Activated naive CD4-positive, alpha-beta T cell treated with anti-CD3 and anti-CD28 coated beads, Interleukin-2, amount 10 ng/mL, durations not matched to agents 7 days and 5 days (primary cell): ENCODE measurements at places on chromosomes 5 and 9.

DNA sequence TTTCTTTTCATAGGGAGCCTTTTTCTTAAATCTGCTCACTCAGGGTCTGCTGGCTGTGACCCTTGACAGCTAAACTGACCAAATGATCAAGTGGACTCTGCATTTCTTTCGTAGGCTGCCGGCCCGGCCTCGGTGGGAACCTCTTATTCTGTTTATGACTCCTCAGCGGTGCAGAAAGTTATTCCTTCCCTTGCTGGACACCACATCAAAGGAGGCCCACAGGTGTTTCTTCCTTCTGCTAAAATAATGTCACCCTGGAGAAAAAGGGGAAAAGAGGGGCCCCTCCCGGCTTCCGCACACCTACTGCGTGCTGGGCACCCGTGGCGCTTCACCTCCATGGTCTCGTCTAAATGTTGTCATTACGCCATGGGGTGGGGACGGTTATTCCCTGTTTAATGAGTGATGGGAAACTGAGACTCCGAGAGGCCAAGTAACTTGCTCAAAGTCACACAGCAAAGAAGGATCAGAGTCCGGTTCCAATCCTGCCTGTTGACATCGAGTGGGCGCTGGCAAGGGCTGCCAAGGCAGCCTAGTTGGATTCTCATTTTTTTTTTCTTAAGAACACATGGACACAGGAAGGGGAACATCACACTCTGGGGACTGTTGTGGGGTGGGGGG lies 72.3 kb downstream of the CFAP77 start:
- no peak overlapping the region for H3K27ac ChIP-seq
- no peak for DNase-seq
- H3K36me3 ChIP-seq, result no peaks in the 10 kb centered on the region
- H3K4me3 ChIP-seq, result no peak overlapping the region
- peaks cover 88% of the 10 kb centered on the region for H3K27me3 ChIP-seq

DNA sequence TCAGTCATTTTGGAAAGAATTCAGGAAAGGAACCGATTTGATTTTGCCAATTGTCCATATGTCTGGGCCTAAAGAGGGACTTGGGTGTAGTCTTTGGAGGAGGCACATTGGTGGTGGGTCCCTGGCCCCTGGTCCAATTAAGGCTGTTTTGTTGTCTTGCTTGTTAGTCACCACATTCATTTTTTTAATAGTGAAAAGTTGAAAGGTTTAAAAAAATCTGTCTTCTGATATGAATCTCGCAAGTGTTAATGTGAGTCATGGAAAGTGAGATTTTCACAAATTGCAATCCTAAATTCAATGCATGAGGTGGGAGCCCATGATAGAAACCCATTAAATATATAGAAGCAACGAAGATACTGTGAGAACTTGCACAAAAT lies 165.9 kb upstream of the OTULINL start:
- DNase-seq, result no peak
- H3K27me3 ChIP-seq, result peaks cover 6% of the 10 kb centered on the region
- H3K4me3 ChIP-seq, result peak overlapping the region; percentile 24
- H3K4me1 ChIP-seq, result peaks cover 57% of the 10 kb centered on the region
- peaks cover 2% of the 10 kb centered on the region for H3K36me3 ChIP-seq
- H3K27ac ChIP-seq, result peak overlapping the region; percentile 98

GRCh38 chr5:107430071-107430625 lies 240.6 kb downstream of the EFNA5 start:
- no peak overlapping the region for H3K27ac ChIP-seq
- DNase-seq, result no peak
- no peak overlapping the region for H3K4me3 ChIP-seq
- H3K36me3 ChIP-seq, result no peaks in the 10 kb centered on the region

DNA sequence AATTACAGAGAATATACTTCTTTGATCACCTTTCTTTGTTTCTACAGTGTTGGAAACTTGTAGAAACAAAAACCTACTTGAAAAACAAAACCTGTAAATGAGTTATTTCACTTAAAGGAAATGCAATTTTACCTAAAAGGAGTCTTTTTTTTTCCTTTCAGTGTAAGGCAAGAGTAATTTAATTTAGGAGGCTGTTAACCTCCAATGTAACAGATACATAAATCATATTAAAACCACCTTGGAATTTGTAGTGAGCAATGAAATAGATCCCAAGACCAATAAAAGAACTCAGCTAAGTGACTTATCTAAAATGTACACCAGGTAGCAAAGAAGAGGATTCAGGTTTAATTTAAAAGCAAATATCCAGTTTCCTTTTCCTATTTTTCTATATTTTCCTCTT lies 524.8 kb downstream of the CSNK1G3 start:
- no peak for DNase-seq
- H3K27ac ChIP-seq, result no peak overlapping the region
- no peaks in the 10 kb centered on the region for H3K4me1 ChIP-seq
- no peak overlapping the region for H3K4me3 ChIP-seq
- no peaks in the 10 kb centered on the region for H3K27me3 ChIP-seq

DNA sequence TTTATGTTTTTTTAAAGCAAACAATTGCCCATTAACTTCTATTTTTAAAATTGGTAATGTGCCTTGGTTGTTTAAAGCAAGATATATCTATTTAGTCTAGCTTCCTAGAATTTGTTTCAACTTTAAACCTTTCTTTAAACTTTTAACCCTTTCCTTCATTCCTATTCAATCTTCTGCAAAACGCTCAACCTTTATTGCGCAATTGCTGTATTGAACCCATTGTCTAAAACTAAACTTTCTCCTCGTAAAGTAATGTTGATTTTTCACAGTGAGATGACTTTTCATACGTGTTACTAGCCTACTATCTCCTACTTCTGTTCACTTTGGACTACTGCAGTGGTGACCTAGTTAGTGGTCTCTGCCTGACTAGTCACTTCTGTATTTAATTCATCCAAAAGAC lies 63.3 kb downstream of the SMC5 start:
- no peaks in the 10 kb centered on the region for H3K27me3 ChIP-seq
- H3K27ac ChIP-seq, result no peak overlapping the region
- no peak for DNase-seq
